Activated CD4-positive, alpha-beta T cell treated with anti-CD3 and anti-CD28 coated beads, Interleukin-2, amount 50 U/mL, for 48 hours (primary cell): ENCODE measurements at places on chromosomes 5 and 9.

- DNase-seq, result no peak
Measured at GRCh38 chr9:124684169-124684568, 86.9 kb downstream of the NR6A1 start.

DNA sequence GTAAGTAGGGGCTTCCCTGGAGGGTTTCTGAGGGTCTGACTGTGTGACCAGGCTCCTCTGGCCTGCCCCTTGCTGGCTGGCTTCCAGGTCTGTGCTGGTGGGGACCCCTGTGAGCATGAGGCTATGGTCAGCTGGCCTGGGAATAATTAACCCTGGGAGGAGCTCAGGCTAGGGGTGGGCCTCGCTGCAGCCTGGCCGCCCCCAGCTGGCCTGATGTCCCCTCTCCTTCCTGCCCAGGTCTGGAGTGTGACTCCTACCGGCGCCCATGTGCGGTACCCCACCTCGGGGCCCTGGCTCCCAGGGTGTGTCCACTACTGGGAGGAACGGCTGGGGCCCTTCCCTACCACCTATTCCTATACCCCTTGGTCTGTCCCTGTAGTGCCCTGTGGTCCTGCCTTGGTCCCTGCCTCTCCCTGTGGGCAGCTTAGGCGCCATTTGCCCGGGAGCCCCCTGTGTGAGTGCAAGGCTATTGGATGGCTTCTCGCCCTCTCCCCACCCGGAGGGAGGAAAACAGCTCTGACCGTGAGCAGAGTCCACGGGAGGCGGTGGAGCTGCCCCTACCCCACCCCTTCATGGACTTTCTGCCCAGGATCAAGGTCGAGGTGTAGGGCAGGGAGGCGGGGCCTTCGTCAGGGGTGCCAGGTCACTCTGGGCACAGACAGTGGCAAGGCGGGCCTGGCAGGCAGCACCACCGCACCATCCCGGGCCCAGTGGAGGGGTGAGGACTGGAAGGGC lies 9.4 kb downstream of the RXRA start:
- no peak for DNase-seq

- DNase-seq, result no peak
Measured at GRCh38 chr5:150065886-150066285, 20.5 kb downstream of the CSF1R start.

DNA sequence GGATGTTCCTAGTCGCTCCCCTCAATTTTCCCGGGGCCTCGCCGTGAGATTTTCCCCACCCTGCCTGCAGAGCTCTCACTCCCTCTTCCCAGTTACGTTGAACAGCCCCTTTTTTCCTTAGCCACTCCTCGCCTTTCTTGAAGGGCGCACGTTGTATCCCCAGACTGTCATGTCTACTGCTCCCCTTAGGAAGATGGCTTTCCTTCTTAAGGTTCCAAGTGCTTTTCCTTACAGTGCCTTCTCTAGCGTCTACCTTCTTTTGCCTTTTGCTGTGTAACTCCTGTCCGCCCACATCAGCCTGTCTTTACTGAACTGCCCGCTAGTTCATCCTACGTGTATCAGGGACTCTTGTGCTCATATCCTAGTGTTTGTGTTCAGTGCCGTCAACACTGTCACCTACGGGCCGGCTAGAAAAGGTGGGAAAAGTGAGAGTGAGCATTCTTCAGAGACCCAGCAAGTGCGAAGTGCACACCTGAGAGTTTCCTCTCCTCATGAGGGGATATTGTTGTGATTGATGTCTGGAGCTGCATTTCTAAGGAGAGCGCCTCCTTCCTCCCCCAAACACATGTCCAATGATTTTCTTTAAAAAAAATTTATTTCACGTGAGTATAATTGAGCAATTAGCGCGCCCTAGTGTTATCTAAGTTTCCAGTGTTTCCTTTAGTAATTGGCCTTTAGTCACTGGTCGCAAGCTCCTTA lies 764 bp downstream of the CAMLG start:
- DNase-seq, result peak; percentile 21

GRCh38 chr9:3980771-3981170 lies 319.1 kb downstream of the GLIS3 start:
- no peak for DNase-seq

DNA sequence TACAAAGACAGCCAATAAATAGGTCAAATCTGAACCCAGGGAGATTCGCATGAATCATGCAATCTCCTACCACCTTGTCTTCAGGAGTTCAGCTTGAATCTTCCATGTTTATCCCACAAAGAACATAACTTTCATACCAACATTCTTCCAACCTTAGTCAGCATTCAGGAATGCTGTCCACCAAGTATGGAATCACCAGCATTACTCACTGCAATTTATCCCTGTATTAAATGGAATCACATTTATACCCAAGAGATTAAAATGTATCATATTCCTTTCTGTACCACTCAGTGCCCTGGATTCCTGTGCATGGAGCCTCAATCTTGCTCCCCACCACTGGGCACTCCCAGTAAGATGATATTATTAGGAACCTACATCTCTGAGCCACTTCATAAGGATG lies 162.6 kb downstream of the GLIS3 start:
- no peak for DNase-seq

GRCh38 chr5:38793099-38793498 lies 52.7 kb upstream of the OSMR start:
- no peak for DNase-seq

DNA sequence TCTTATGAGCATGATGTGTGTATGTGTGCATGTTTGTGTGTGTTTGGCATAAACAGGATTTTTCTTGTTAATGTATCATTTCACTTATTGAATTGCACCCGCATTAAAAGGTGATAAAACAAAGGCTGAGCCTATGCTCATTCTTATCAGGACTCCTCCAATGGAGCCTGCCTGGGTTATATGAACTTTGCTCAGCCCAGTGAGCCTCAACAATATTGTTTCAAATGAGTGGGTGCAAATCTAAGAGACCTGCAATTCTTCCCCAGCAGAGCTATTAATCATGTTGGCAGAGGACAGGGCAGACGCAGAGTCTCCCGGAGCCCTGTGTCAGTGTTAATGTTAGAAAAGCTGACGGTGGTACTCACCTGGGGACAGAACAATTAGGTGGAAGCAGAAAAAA lies 71.6 kb downstream of the SH3RF2 start:
- no peak for DNase-seq

- DNase-seq, result no peak
Measured at GRCh38 chr5:76642390-76643040, 19.3 kb upstream of the F2RL2 start.

GRCh38 chr9:29325894-29326293 lies 1752.6 kb upstream of the C9orf72 start:
- DNase-seq, result no peak

DNA sequence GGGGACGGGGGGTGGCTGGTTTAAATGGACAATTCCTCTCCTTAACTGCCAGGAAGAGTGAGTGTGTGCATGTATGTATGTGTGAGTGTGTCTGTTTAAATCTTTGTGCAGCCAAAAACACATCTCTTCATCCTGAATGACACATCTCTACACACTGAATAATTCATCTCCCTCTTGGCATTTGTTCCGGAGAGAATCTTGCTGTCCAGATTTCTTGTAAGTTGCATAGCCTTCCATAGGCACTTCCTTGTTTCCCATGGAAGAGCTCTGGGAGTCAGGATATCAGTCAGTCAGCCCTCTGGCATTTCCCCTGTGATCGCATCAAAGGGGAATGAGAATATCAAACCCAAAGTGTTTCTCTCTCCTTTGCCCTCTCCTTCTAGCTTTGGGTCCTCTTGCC lies 74.7 kb downstream of the WWC1 start:
- DNase-seq, result no peak

DNA sequence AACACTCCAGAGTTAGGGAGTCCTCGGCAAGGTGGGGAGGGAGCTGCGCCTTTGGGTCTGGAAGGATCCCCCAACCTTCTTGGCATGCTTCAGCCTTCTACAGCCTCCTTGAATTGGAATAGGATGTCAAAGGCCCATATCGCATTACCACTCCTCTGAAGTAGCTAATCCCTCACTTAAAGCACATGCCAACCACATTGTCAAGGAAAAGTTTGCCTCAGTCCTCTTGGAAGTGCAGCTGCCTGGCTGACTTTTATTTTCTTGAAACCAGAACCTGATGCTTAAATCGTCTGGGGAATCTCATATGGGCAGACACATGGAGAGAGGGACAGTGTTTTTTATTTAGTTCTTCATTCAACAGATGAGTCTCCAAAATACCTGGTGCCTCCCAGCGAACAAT lies 14.5 kb downstream of the CXCL14 start:
- DNase-seq, result no peak

- peak; percentile 58 for DNase-seq
Measured at GRCh38 chr9:113614843-113615648, 151.5 kb downstream of the RGS3 start.

DNA sequence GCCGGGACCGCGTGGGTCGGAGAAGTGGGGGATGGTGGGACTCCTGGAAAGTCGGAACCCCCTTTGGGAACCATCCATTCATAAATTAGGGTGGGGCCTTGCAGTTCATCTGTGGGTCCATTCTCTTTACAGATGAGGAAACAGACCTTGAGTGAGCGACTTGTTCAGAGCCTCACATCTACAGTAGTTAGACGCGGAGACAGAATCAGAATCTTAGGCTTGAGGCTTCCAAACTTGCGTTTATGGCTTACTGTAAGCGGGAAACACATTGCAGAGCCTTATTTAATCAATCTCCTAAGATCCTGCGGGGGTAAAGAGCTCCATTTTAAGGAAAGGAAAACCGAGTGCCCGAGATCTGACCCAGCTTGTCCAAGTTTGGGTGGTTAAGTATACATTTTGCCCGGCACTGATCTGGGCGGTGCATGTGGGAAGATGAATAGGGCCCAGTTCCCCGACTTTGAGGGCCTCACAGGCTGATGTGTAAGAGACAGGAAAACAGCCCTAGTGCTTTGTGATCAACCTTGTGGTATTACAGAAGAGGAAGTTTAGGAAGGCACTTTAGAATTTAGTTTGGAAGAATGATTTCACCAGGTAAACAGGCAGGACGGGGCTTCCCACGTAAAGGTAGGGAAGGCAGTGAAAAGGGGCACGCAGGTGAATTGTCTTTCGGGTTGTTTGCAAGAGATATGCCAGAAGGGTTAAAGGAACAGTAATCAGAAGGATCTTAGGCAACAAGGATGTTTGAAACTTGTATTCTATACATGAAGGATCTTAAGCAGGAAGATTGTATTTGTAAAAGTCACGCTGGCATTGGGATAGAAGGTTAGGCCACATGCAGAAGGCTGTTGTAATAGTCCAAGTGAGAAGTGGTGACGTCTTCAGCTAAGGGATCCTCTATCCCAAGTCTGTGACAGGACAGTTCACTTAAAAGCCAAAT lies 744 bp downstream of the TARS1 start:
- peak; percentile 51 for DNase-seq

- no peak for DNase-seq
Measured at GRCh38 chr9:128372188-128372641, 1.0 kb downstream of the URM1 start.

GRCh38 chr5:17413691-17414090 lies 84.3 kb upstream of the TAF11L2 start:
- DNase-seq, result no peak

- no peak for DNase-seq
Measured at GRCh38 chr9:20694248-20694647, 10.2 kb downstream of the FOCAD start.

DNA sequence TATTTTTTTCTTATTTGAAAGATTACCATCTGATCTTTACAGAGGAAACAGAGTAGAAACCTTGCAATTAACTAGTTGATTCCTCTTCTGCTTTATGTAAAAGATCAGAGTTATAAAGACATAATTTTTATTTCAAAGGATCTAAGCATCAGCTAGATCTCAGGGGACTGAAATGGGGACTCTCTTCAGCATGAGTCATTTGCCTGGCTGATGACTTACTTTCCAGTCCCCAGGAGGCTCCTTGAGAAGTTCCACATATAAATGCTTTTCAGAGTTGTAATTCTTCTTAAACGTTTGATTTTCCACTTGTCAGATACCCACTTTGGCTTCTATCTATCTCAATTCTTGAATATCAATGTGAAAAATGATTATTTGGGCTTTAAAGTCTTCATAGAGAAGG lies 389.4 kb downstream of the RAB3C start:
- no peak for DNase-seq

DNA sequence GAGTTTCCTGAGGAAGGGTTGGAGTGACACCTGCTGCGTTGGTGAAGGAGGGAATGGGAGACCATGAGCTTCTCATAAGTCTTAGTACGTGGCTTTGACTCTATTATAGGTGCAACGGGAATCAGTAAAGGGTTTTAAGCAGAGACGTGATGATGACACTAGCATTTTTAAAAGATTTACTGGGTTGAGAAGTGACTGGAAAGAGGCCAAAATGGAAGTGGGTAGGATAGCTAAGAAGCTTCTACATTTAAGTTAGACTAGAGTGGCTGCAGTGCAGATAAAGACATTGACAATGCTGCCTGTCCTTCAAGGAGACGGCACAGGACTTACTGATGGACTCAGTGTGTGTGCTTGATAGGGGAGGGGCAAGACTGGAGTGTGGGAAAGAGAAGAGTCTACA lies 6.2 kb downstream of the GAPT start:
- DNase-seq, result no peak

GRCh38 chr5:34991486-34992238 lies 56.1 kb downstream of the AGXT2 start:
- DNase-seq, result no peak

- peak; percentile 76 for DNase-seq
Measured at GRCh38 chr9:93098236-93098946, 2.4 kb downstream of the CARD19 start.

- DNase-seq, result no peak
Measured at GRCh38 chr5:98911280-98912040, 17.3 kb downstream of the CHD1 start.

DNA sequence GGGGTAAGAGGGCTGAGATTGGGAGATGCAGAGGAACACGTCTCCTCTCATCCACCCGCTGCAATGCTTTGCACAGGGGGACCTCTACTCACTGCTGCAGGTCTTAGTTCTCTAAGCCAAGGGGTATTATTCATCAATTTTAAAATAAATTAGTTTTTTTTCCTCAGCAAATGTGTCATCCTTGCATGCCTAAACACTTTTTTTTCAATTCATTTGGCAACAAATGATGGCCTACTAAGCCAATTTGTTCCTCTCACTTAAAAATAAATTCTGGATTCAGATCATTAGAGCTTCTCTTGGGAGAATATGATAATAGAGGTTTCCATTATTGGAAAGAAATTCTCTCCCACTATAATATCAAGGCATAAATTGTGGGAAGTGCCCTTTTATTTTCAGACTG lies 338.3 kb downstream of the IRX1 start:
- no peak for DNase-seq

DNA sequence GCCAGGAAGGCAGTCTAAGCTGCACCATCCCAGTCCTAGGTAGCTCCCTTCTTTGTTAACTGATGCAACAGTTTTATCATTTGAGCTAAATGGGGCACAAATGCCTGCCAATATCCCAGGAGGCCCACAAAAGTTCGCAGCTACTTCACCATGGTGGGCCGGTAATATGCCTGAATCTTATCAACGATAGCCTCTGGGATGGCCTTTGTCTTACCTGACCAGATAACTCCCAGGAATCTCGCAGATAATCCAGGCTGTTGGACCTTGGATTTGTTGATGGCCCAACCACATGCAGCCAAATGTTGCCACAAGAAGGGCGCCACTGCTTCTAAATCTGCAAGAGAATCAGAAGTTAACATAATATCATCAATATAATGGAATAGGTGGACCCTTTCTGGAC lies 83.8 kb upstream of the ATP10B start:
- DNase-seq, result no peak
